ENCODE measurements at places on chromosomes 7 and 10.

DNA sequence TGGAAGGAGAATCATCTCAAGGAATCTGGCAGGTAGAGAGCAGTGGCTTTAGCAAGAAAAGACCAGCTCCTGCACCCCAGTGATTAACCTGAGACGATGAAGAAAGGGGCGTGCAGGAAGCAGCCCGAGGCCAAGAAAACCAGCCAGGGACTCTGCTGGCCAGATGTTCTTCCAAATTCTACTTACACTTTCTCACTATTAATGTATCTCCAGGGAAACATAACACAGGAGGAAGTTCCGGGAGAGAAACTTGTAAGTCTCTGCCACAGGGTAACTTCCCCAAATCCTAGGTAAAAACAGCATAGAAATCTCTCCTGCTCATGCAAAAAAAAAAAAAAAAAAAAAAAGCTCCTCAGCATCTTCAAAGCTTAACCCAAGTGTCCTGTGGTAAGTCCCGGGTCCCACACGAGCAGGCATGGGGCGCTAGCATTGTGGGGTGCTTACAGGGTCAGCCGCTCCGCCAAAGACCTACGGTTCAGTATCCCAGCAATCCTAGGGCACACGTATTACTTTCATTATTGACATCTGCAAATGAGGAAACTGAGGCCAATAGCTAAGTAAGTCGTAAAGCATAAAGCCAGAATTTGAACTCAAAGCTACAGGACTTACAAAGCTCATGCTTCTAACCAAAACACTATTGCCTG lies 97.2 kb upstream of the GNA12 start:
- DNase-seq, result no peak

DNA sequence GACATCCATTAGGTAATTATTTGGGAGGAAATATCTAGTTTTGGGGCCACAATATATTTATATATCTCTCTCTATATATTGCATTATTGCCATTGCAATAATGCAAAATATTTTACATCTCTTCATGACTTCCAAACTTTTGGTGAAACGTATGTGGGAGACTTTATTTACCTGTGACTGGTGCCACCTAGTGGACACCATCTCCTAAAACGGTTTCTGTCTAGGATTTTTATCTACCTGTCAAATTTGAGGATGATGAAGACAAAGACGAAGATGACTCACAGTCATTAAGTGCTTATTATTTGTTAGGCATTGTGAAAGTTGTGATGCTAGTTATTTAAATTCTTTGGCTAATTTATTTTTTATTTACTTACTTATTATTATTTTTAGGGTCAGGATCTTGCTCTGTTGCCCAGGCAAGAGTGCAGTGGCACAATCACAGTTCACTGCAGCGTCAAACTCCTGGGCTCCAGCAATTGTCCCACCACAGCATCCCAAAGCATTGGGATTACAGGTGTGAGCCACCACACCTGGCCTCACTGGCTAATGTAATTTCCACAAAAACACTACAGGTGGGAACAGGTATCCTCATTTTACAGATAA lies 18.7 kb upstream of the CBLL1 start:
- peak; percentile 10 for DNase-seq

- DNase-seq, result no peak
These were observed 33.1 kb downstream of the PSMC2 start for GRCh38 chr7:103380395-103381191.

DNA sequence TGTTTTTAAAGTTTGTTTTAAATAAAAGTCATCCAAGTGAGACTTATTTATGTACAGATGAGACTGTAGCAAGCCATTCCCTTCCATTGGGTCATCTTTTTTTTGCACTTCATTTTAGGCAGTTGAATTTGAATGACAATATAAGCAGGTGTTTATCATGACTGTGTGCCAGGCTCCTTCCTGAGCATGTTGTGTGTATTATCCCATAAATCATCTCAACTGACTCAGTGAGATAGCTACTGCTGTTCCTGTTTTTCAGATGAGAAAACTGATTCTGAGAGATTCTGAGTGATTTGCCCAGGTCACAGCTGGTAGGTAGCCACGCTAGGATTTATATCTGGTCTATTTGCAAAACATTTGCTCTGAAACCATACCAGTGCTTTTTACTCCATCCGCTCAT lies 11.7 kb downstream of the TMEM254 start:
- no peak for DNase-seq

DNA sequence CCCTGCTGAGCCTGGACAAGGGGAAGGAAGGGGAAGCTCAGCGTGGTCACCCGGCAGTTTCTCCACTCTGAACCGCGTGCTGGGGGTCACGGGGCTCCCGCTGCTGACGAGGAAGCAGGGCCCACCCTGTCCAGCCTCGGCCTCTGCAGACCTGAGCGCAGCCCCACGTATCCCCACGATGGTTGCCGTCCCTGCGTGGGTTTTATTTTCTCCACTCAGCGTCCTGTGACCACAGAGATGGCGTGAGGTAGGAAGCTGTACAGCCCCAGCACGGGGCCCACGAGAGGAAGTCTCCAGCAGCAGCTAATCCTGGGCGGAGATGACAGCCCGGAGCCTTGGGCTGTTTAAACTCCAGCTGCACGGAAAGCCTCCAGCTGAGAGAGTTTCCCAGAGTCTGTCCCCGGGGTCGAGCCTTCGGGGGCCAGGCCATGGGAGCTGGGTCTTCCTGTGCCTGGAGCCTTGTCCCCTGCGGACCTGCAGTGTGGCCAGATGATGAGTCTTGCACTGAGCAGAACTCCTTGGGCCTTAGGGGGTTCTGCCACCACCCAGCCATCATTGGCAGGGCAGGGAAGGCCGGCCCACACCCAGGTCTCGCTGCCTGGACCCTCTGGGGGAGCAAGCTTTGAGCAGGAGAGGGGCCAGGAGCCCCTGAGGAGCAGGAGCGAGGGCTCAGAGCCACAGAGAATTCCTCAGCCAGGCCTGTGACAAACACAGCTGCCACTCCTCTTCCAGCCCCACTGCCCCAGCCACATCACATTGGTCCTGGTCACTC lies 72.8 kb upstream of the FAM20C start:
- no peak for DNase-seq

DNA sequence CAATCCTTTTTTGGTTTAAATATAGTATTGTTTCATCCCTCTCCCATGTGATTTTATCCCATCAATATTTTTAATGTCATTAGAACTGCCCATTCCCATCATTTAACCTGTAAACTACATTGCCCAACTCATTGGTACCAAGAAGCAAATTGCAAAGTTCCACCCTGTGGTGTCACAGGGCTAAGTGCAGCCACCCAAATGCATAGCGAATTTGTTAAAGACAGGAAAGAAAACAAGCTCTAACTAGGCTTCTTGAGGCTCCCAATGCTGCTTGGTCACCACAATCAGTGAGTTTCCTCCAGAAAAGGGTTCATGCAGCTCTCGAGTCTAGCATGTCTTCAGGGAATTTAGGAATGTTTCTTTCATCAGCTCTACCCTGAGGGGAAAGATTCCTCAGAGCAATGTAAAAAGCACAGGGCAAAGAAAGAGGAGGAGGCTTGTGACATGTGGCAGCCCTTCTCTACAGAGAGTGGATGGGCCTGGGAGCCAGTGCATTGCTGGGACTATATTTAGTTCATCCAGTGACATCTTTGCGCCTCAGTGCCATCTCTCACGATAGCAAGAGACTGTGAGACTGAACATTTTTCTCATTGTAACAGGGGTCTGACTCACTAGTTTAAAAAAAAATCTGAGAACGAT lies 58.1 kb downstream of the CAV1 start:
- DNase-seq, result no peak

- DNase-seq, result no peak
These were observed 95.2 kb downstream of the GLCCI1 start for GRCh38 chr7:8063706-8064297.

GRCh38 chr7:45155357-45155900 lies 2.2 kb upstream of the RAMP3 start:
- DNase-seq, result no peak
